ENCODE measurements at places on chromosomes 6 and 20.

GRCh38 chr6:37058084-37058586 lies 52.7 kb downstream of the FGD2 start:
- DNase-seq, result no peak

GRCh38 chr20:33663161-33664084 lies 1.3 kb downstream of the C20orf144 start:
- peak; percentile 93 for DNase-seq

- DNase-seq, result no peak
These were observed 573.9 kb downstream of the RFPL4B start for GRCh38 chr6:112920994-112921393.

DNA sequence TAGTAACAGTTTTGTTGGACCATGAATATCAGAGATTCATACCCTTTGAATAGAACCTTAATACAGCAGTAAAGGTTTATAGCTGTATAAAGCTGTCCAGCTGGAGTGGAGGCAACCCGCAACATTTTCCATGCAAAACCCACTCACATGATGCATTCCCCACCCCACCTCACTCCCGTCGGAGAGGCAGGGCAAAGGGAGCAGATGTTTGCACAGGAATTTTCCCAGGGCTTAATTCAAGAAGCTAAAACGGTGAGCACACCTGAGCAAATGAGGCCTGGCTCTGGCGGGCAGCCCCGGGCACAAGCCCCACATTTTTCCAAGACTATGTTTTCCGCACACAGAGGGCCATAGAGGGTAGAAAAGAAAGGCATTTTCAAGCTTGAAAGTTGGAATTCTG lies 191.7 kb downstream of the FOXC1 start:
- no peak for DNase-seq

GRCh38 chr6:18262702-18263417 lies 1.5 kb downstream of the DEK start:
- DNase-seq, result peak; percentile 56

- no peak for DNase-seq
These were observed 111.1 kb downstream of the CEBPB start for GRCh38 chr20:50301712-50302111.

GRCh38 chr20:4480104-4480503 lies 241.6 kb upstream of the PRND start:
- DNase-seq, result no peak

DNA sequence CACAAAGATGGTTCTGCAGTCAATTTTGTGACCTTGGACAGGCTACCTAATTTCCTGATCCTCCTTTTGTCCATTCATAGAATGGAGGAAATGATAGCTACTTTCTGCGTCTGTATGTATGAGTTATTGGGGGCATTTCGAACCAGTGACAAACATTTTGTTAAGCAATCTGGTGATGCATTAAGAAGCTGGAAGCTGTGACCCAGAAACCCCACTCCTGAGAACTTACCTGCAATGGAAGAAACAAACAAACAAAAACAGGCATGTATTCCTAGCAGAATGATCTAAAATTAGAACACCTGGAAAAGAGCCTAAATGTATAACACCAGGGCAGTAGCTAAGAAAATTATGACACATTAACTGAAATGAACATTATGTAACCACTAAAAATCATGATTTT lies 33.4 kb upstream of the PRND start:
- DNase-seq, result no peak

DNA sequence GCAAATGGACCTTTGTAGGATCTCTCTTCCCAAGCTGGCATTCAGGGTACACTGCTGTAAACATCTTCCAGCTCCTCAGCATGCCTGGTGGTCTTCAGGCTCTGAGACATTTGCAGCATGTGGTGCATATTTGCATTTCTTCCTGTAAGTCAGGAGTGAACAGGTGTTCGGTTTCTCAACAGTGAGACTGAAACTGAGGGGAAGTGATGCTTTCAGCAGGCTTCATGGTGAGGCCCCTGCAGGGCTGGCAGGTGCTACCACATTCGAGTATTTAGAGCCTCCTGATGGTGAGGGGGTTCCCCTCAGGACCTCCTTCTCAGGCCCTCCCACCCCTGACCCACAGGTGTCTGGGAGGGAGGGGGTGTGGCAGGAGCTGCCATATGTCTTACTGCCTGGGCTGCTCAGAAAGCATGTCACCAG lies 15.1 kb downstream of the MYBL2 start:
- no peak for DNase-seq

DNA sequence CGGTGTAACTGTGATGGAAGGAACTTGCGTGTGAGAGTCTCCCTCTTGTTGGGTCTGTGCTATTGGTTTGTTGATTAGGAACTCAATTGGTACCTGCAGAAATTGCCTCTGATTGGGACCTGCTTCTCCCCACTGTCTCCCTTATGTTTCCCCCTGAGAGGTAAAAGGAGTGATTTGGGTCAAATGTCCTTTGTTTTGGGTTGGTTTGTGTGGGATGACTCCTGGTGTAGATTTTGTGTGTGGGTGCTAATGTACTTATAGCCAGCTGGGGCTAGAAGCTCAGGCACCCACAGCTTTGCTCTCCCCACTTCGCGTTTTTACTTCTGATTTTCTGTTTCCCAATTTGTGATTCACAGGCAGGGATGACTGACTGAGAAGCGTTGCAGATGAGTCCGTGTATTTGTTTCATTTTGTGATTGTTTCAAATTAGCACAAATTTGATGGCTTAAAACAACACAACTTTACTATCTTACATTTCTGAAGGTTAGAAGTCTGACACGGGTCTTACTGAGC lies 79.1 kb downstream of the UTRN start:
- no peak for DNase-seq

- DNase-seq, result no peak
These were observed 571.0 kb upstream of the NOX3 start for GRCh38 chr6:156026486-156027247.

- DNase-seq, result no peak
These were observed 29.0 kb downstream of the HDGFL1 start for GRCh38 chr6:22598339-22598738.

GRCh38 chr20:62982124-62983075 lies 24.4 kb downstream of the BHLHE23 start:
- DNase-seq, result no peak

- DNase-seq, result no peak
These were observed 169.9 kb downstream of the CARMIL1 start for GRCh38 chr6:25448965-25449538.

DNA sequence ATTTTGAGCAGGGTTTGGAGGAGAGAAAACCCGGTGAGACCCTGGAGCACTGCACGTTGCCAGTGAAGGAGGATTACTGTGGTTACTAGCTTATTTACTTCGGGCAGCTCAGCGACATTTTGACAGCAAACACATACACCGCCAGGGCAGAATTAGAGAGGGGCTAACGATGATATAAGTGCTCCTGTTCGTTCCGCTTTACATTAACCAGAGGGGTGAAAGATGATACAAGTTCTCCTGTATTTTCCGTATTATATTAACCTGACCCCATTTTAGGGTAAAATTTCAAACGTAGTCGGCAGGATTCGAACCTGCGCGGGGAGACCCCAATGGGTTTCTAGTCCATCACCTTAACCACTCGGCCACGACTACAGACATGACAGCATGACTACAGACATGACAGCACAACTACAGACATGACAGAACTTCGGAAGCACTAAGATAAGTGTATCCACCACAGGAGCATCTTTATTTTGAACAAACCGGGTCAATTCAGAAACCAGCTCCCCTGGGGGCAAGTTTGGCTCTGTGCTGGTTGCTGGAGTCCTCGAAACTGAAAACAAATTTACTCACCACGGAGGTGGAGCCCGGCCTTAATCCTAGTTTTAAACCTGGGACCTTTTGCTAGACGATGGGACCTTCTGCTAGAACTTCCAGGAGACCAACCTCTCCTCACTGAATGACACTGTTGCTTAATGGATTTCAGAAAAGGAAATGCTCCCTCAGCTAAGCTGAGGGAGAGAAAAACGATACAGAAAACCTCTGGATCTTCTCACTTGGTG lies 80.4 kb upstream of the ZNF184 start:
- DNase-seq, result peak; percentile 53

- DNase-seq, result no peak
These were observed 232.3 kb downstream of the NFATC2 start for GRCh38 chr20:51310216-51310615.

- DNase-seq, result no peak
These were observed 20.4 kb upstream of the RAB23 start for GRCh38 chr6:57242505-57242904.

- no peak for DNase-seq
These were observed 7.9 kb downstream of the WFDC3 start for GRCh38 chr20:45783656-45784294.

DNA sequence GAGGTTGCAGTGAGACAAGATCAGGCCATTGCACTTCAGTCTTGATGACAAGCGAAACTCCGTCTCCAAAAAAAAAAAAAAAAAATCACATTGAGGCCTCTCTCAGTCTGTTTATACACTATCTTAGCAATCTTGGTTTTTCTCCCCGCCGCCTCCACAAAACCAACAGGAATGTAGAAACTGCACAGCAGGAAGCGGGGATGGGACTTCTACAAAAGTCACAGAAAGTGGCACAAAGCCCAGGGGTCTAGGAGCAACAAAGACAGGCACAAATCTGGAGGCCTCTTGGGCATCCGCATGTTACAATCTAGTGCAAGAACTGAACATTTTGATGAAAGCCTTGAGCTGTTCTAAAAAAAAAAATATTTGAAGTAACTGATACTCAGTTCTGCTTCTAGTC lies 48.6 kb downstream of the KDM1B start:
- DNase-seq, result no peak

DNA sequence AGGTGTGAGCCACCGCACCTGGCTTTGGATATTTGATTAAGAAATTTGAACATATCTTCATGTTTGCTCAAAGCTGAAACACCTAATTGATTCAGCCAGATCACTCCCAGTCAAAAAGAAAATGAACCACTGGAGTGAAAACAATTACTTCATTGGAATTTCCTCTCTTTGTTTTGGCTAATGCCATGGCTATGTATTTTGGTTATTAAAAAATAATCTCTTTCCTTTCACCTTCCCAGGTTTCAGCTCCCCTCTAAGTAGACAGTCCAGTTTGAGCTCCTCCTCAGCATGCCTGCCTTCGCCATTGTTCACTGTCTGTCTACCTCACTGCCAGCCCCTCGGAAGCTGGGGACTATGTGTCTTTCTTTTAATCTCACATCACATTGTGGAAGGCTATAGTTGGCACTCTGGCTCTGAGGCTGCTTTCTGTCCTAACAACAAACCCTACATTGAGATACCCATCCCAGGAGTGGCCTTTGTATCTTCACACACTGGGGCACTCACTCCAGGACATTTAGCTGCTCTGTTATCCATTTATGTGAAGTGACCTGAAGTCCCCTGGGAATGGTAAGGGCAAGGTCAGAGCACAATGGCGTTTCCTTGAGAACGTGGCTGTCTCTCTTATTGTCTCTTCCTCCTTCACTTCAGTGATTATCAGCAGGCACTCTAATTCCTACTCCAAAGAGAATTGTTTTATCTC lies 764.0 kb upstream of the CITED2 start:
- DNase-seq, result no peak

GRCh38 chr20:37406010-37406998 lies 60.4 kb downstream of the SRC start:
- DNase-seq, result peak; percentile 42

GRCh38 chr6:45714741-45715507 lies 300.7 kb downstream of the CLIC5 start:
- DNase-seq, result peak; percentile 64

GRCh38 chr20:45311589-45312211 lies 3.6 kb upstream of the MATN4 start:
- peak; percentile 82 for DNase-seq

GRCh38 chr6:122307577-122307976 lies 91.9 kb upstream of the HSF2 start:
- no peak for DNase-seq

- DNase-seq, result no peak
These were observed 257.2 kb downstream of the DLL1 start for GRCh38 chr6:170033666-170034065.

- no peak for DNase-seq
These were observed 193.7 kb downstream of the ERMARD start for GRCh38 chr6:169945117-169945516.

DNA sequence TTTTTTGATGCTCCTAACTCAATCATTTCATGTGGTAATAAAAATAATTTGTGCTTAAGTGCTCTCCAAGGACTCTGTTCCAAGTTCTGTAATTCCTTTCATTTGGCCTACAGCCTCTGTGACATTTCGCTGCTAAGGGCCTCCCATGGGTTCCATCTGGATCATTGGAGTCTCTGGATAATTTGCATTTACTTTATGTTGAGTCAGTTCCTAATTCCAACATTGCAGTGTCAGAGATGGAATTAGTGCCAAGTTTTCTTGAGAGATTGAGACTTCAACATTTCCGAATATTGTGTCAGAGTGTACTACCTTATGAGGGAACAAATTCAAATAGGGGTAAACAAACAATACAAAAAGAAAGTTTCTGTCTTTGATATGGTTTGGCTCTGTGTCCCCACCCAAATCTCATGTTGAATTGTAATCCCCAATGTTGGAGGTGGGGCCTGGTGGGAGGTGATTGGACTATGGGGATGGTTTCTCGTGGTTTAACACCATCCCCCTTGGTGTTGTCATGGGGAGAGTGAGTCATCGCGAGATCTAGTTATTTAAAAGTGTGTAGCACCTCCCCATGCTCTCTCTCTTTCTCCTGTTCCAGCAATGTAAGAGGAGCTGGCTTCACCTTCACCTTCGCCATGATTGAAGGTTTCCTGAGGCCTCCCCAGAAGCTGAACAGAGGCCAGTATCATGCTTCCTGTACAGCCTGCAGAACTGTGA lies 244.1 kb upstream of the TBX18 start:
- no peak for DNase-seq

DNA sequence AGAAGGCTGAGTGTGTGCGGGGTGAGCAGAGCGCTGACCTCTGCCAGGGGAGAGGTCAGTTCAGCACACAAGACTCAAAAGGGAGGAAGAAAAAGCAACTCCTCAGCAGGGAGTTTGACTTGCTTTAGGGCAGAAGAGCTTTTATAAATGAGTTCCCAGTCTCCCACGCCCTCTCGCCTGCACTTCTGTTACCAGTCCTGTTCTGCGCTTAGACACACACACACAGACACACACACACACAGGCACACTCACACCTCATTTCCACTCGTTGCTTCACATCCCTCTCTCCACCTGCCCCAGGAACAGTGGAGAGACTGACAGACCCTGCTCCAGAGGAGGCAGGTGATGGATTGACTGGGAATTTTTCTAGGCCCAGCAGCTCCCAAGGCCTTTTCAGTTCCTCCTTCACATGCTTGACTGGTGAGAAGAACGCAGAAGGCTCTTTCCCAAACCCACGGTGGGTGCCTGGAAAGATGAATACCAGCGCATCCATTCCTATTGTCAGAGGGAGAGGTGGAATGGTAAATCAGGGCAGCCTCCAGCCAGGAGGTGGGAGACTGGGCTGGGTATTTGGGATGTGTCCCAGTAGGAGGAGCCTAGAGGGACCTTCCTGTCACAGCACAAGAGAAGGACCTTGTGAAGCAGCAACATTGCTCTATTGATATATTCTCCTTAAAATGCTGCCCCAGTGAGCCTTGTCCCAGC lies 43.7 kb downstream of the JAG1 start:
- no peak for DNase-seq
